ENCODE measurements at places on chromosomes 3 and 15. TPM values are rescaled to one million over a fixed set of nuclear protein-coding genes. Genes with fewer than 3 reads are reported as not detected.

DNA sequence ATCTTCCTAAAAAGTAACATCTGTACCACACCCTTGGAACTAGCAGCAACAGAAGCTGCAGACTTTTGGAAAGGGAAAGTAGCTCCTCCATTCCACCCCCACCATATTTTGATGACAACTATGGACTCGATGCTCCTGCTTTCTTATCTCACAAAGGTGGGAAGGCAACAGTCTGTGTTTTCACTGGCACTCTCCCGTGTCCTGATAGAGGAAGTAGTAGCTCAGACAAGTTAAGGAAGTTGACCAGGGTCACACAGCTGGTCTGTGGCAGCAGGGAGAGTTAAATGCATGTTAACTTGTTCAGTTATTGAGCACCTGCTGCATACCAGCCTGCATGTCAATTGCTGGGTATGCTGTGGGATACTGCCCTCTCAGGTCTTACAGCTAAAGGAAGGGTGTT is 33.1 kb downstream of the BHLHE40 start:
- DNase-seq, result no peak

- peak; percentile 43 for DNase-seq
These were observed 337.2 kb upstream of the DNAJC19 start for GRCh38 chr3:181326637-181327223.

- DNase-seq, result no peak
These were observed 72.7 kb upstream of the TAMM41 start for GRCh38 chr3:11919390-11919789.

DNA sequence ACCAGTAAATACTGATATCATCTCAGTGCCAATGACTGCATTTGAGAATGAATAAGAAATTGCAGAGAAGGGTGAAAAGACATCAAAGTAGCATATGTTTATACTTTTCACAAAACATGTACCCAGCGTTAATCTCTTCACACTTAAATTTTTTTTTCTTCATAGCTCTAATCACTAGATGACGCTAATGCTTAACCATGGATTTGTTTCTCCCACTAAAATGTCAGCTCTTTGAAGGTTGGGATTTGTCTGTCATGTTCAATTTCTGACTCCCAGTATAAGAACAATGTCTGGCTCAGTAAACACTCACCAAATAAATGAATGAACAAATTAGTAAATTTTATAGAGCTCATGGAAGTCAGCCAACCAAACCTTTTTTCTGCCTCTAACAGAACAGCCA is 78.3 kb upstream of the LMCD1 start:
- no peak for DNase-seq

- DNase-seq, result no peak
These were observed 29.3 kb downstream of the TMED3 start for GRCh38 chr15:79340315-79340602.

- DNase-seq, result no peak
These were observed 208.8 kb downstream of the STAG1 start for GRCh38 chr3:136543385-136543784.

The P2RY13 gene
- 0.81 TPM for total RNA-seq

The SMCO1 gene
- total RNA-seq, result not detected

The CCR8 gene
- total RNA-seq, result not detected

The STAC gene
- total RNA-seq, result 6.5 TPM

Measured in hematopoietic multipotent progenitor cell (in vitro differentiated cells).